Bronchial epithelial cell (primary cell): ENCODE measurements at places on chromosomes 11 and 22.

DNA sequence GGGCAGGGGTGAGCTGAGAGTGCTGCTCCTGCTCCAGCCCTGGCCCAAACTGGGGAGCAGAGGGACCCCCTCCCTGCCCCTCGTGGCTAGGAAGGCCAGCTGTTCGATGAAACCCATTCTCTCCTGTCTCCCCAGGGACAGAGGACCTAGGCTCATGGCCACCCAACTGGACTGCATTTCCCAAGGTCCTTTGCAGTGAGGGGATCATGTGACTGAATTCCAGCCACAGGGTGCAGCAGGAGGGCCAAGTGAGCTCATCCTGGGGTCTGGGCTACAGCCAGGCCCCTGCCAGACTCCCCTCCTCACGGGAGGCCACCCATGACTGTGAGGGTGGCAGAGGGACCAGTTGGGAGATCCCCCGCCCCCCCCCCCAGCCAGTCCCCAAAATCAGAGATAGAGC, 777.6 kb downstream of the TBC1D22A start:
- no peak for DNase-seq

DNA sequence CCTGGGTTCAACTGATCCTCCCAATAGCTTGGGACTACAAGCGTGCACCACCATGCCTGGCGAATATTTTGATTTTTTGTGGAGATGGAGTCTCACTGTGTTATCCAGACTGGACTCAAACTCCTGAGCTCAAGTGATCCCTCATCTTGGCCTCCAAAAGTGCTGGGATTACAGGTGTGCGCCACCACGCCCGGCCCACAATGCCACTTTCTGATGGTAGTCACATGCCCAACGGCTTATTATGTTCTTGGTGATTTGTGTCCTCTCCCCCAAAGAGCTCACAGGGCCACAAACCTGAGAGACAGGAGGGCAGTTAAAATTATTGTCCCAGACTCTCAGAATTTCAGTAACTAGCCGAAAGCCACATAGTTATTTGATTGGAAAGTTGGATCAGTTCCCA, 9.6 kb downstream of the GRIK4 start:
- DNase-seq: no peak

GRCh38 chr22:39932918-39933649, 27.1 kb upstream of the TMA7B start:
- DNase-seq: peak; percentile 13

DNA sequence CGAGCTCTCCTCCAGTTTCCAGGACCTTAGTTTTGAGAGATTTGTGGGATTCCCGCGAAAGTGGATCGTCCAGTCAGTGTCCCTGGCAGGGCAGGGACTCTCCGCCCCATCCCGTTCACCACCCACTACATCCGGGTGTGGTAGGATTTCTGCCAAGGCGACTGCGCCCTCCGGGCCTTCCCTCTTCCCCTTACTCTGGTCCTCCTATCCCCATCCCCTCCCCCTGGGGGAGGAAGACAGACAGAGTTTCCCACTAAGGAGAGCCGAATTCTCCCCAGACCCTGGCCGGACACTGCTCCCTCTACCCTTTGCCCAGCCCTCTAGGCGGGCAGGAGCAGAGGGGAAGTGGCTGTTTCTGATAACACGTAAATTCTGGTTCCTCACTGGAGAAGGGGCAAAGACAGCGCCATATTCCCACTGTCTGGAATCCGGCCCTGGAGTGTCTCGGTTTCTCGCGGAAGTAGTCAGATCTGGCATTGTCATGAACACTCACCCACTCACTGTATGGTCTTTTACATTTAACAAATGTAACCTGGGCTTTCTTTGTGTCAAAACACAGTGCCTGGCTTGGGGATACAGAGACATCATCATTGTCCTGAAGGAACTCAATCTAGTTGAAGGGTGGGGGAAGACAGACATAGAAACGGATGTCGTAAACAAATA, 1.1 kb upstream of the NECTIN1 start:
- peak; percentile 61 for DNase-seq

DNA sequence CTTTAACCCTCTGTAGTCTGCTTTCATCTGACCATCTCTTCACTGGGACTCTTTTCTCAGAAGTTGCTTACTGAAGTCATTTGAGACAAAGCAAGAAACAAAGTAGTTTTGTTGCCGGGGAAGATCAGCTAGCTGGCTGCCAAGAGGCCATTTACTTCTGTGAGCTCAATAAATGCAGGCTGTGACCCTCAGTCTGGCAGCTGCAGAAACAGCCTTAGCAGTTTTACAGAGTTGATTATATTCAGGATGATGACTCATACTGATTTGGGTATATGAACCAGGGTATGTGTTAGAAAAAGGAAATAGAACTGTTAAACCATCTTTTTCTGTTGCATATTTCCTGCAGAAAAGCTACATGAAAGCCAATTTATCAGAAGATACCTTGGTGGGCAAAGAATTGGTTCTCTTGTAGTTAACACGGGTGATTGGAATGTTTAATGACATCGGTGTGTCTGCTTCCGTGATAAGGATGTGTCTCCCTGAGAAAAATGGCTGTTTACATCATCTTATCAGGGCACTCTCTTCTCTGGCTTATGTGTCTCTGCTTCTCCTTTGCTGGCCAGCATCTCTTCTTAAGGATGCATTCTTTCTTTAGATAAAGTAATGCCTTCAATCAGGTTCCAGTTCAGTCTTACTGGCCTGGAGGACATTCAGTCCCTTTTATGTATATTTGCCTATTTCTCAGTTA, 18.5 kb downstream of the FIBIN start:
- DNase-seq: peak; percentile 29

GRCh38 chr22:27795053-27795452, 6.5 kb downstream of the MN1 start:
- no peak for DNase-seq

DNA sequence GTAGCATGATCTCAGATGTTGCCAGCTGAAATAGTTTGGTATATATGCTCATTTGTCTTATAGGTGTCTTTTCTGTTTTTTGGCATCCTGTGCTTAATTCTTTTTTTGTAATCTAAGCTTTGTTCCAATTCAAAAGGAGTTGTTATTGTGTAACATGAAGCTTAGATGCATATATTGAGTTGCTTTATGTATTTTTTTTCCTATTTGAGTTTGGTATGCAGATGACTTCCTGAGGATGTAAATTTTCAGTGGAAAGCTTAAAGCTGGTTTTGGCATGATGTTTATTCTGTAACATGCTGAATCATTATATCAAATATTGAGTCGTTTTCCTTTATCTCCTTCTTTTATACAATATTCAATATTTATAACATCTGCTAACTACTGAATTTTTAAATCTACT, 69.4 kb downstream of the DDX10 start:
- DNase-seq: no peak

GRCh38 chr22:29631725-29632124, 28.3 kb downstream of the NF2 start:
- no peak for DNase-seq

GRCh38 chr11:66338276-66339161, 2.3 kb upstream of the RIN1 start:
- DNase-seq: no peak

DNA sequence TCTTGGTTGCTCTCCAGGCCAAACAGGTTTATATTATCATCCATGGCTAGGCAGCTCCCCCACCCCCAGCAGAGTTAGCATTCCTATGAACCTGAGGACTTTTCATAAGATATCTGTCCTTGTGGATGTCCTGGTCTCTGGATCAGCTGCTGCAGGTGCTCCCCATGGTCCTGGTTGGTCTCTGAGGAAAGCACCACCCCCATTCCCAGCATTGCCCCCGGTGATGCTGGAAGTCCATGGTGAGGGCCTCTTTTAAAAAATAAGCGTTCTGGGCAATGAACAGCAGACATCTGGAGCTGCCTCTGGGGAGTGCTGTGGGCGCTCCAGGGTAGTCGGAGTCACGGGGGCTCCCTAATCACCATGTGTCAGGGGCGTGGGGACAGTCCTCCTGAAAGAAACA, 26.6 kb downstream of the DKK3 start:
- DNase-seq: no peak

DNA sequence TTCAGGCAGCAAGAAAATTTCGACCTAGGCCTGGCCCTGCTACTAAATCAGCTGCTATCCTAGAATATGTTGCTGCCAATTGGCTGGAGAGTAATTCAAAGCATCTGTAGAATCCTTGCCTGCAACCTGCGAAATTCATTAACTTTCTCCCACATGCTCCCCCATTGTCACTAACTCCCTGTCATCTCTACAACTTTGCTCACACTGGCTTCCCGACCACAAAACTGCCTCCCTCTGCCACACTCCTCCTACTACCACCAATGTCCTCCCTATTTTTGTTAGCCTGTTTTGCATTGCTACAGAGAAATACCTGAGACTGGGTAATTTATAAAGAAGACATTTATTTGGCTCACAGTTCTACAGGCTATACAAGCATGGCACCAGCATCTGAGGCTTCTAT, 570.6 kb downstream of the INSC start:
- no peak for DNase-seq

GRCh38 chr11:66419825-66420224, 1.0 kb upstream of the NPAS4 start:
- no peak for DNase-seq

DNA sequence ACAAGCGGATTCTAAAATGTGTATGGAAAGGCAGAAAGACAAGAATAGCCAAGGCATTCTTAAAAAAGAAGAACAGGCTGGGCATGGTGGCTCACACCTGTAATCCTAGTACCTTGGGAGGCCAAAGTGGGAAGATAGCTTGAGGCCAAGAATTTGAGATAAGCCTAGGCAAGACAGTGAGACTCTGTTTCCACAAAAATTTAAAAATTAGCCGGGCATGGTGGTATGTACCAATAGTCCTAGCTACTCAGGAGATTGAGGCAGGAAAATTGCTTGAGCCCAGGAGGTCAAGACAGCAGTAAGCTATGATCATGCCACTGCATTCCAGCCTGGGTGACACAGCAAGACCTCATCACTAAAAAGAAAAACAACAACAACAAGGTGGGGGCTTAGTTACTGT, 46.0 kb upstream of the PPP2R1B start:
- no peak for DNase-seq

DNA sequence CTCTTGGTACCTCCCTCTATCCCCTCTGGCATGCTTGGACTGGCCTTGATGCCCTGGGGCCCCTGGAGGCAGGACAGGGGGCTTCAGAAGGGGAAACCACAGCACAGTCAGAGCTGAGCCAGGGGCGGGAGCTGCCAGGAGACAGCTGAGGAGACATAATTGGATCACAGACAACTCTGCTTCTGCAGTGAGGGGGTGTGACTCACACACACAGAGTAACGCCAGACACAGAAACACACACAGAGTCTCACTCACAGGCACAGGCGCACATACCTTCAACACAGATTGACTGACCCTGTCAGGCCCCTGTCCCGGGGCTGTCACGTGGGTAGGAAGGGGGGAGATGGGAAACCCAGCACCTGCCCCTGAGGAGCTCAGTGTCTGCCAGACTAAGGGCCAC, 20.6 kb downstream of the STARD10 start:
- peak; percentile 87 for DNase-seq

DNA sequence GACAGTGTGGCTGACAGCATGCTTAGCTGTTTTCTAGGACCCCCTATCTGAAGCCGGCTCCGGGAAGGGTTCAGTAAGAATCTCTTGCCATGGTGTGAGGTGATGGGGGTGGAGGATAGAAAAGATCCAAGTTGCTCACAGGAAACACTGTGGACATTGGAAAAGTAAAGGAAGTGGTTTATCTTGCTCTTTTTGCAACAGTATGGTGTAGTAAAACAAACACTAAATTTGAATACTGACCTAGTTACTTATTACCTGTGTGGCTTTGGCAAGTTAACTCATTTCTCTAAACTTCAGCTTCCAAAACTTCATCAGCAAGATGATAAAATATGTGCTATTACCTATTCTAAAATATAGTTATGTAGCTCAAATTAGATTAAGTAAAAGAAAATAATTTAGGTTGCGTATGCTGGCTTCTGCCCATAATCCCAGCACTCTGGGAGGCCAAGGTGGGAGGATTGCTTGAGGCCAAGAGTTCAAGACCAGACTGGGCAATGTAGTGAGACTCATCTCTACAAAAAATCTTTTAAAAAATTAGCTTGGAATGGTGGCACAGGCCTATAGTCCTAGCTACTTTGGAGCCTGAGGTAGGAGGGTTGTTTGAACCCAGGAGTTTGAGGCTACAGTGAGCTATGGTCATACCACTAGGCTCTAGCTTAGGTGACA, 51.6 kb upstream of the APOA1 start:
- DNase-seq: no peak

GRCh38 chr11:61075891-61076290, 26.4 kb upstream of the CD5 start:
- peak; percentile 76 for DNase-seq

DNA sequence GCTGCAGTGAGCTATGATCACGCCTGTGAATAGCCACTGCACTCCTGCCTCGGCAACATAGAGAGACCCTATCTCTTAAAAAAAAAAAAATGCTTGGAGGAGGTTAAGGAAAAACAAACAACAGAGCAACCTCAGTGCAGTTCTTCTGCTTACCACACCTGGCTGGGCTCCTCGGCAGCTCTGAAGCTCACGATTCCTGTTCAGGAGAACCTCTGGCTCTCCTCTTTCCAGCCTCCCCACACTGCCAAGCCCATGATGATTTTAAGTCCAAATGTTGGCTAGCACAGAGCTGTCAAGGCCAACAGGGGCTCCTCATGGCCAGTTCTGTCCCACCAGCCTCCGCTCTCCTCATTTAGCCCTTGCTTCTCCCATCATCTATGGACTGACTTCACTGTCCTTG, 69.7 kb upstream of the ARFGAP3 start:
- no peak for DNase-seq

- DNase-seq: peak; percentile 26
These were observed 129.6 kb downstream of the BARX2 start for GRCh38 chr11:129505266-129505665.
